ENCODE measurements at places on chromosomes 5 and 9.

- no peak for DNase-seq
Measured at GRCh38 chr5:93636837-93637236, 53.8 kb downstream of the NR2F1 start.

GRCh38 chr9:107183176-107183575 lies 99.9 kb upstream of the RAD23B start:
- DNase-seq: no peak

GRCh38 chr9:93186215-93186945 lies 2.4 kb downstream of the WNK2 start:
- DNase-seq: no peak

DNA sequence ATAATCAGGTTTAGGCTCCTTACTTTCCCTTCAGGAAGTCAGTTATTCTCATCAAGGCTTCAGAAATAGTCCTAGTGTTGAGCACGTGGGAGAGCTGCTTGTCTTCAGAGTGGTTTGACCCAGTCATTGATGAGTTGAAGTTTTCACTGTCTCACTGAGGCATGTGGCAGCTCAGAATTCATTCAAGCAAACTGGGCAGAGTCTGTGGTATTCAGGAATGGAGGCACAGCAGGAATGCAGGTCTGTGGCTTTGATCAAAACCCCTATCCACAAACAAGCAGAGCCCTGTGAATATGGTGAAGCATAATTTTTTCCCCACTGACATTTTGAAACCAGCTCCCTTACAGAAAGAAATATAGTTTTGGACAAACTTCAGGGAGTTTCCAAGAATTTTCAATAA lies 207.3 kb downstream of the CD180 start:
- no peak for DNase-seq

DNA sequence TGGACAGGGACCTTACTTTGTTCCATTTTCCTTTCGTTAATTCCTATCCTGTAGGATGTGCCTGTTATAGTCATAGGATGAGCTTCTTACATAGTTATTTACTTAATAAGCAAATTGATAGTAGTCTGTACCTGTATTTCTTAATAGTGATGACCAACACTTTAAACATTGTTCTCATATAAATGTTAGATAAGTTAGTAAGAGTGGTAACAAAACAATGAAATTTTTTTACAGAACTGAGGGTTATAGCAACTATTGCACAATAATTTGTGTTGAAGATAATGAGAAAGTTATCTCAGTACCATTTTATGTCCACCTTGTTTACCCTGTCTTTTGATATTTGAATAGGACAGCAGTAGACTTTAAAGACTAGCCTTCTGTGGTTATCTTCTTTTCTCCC lies 162.9 kb upstream of the ELL2 start:
- no peak for DNase-seq

DNA sequence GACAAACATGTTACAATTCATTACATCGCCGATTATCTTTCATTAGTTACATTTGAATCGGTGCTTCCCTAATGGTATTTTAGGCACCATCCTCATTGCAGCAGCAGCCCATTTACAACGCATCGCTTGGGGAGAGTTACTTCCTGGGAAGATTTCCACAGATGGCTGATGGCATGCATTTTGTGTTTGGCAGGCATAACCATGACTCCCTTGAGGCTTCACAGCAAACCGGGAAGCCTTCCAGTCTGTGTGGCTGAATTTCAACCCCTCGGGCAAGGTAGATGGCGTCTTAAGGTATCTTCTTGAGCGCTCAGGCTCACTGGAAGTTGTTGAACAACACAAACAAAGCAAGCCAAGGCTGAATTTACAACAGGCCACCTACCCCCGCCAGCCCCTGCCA lies 1.6 kb upstream of the DNAH5 start:
- no peak for DNase-seq

- DNase-seq: no peak
Measured at GRCh38 chr9:27280249-27280648, 16.7 kb downstream of the EQTN start.

- no peak for DNase-seq
Measured at GRCh38 chr5:106940986-106941385, 729.8 kb downstream of the EFNA5 start.

DNA sequence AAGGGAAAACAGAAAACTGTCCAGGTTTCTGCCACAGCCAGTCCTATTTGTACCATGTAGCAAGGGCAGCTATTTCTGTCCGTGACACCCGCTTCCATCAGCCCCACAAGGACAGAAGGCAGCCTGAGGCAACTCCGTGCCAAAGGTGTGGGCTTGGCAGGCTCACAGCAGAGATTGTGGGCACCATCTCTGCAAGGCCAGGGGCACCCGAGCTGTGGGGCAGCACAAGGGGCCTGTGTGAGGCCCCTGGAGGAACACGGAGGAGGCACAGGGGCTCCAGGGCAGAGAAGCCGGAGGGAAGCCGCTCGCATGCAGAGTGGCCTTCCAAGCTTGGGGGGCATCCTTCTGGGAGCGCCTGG lies 43.5 kb downstream of the COL23A1 start:
- no peak for DNase-seq

DNA sequence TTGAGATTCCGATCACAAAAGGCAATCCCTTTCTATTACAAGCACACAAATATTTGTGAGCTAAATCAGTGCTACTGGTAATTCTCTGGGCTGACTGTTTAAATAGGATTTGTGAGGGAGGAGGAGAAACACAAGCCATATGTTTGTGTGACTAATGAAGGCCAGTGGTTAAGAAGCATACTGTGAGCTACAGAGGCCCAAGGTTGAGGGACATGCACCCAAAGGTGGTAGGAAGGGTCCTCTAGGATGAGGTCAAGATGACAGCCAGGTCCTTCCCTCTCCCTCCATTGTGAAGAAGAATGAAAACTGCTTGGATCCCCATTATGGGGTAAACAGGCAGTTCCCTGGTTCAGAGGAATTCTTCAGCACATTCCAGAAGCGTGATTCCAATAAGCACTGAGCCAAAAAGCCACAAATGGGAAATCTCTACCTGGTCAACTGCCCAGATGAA lies 83.9 kb downstream of the SPOCK1 start:
- peak; percentile 22 for DNase-seq

- DNase-seq: no peak
Measured at GRCh38 chr9:100602342-100602801, 24.5 kb downstream of the CAVIN4 start.

DNA sequence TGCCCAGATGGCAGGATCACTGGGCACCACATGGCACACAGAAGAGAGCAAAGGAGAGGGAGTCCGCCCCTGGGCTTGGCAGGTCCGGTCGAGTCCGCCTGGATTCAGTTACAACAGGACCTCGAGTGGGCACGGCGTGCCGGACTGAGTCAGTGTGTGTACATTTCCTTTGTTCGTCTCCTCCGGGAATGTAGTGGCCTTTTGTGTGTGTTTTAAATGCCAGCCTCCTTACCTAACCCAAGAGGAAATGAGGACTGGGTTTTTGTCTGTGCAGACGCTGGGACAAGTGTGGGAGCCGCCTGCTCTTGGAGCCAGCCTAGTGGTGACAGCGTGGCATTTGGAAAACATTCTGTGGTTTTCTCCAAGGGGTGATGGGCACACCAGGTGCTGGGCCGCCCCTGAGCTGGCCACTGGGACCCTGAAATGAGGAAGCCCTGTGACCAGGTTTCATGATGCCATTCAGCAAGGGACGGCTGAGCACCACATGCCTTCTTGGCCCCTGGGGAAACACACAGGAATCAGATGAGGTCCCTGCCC lies 9.6 kb downstream of the NEK6 start:
- DNase-seq: peak; percentile 40

DNA sequence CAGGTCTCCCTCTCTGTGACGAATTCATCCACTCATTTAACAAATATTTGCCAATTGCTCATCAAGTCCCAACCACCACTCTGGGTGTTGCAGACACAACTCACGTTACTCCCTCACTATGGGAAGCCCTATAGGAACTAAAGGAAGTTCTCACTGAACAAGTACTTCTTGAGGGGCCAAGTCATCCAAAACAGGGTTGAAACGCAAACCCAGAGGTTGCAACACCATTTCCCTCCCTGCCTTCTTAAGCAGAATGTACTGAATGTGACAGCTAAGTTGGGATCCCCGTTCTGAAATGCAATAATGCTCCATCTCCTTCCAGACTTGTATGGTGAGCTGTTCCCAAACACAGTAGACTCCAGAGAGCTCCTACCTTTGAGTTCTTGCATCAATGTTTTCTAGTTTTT lies 34.3 kb downstream of the EPB41L4B start:
- DNase-seq: no peak

GRCh38 chr9:91882627-91883026 lies 67.4 kb downstream of the ROR2 start:
- no peak for DNase-seq

DNA sequence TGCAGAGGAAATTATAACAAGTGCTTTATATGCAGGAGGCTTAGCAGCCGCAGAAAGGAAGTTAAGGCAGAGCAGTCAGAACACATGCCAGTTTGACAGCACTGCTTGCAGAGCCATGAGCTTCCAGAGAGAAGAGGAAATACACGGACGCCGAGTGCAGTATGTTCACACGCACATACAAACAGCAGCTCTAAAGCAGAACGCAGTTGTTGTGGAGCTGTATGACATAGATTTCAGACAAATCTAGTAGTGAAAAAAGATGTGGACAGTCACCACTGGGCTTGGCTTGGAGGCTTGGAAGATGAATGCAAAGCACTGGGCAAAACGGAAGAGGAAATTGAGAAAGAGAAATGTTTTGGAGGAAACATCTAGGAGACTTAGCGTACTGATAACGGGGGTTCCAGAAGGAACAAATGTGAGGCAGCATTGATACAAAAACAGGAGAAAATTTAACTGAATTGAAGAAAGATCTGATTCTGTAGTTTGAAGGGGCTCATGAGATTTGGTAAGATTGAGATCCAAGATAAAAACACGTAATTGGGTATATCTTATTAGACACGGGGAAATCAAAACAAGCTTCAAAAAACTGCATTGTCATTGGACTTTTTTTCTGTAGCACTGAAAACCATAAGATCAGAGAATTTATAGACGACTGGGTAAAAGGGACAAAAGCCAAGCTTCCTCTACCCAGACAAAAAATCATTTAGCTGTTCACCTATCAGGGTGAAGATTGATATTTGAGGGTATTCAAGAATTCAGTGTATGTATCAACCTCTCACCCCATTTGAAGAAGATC lies 19.6 kb upstream of the ROPN1L start:
- no peak for DNase-seq
